Aorta (tissue), 5 donors: ENCODE measurements at places on chromosomes 1 and 21. TPM values are rescaled to one million over a fixed set of nuclear protein-coding genes. Genes with fewer than 3 reads are reported as not detected.

DTL gene
- polyA plus RNA-seq = not detected

DRAXIN gene
- not detected for polyA plus RNA-seq

DNASE2B gene
- polyA plus RNA-seq = 1.0 TPM

- DNase-seq = no peak
These were observed 93.8 kb downstream of the ROR1 start for GRCh38 chr1:63867429-63868176.

DNA sequence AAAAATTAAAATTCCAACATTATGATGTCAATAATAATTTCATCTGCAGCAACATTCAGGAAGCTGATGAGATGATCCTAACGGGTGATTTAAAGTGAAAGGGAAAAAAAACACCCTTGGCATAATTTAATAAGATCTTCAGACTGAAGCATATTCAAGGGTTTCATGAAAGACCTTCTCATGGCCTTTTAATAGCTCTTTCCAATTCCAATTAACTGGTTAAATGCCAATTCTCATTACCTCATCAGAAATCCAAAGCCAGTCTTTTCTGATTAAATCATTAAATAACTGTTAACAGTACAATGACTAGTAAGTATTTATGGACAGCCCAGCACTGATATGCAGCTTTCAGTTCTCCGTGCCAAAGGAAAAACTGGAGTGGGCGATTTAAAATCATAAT is 407.5 kb downstream of the SMYD3 start:
- no peak for DNase-seq

- DNase-seq = no peak
These were observed 14.3 kb downstream of the BTG3 start for GRCh38 chr21:17598437-17598836.

DNA sequence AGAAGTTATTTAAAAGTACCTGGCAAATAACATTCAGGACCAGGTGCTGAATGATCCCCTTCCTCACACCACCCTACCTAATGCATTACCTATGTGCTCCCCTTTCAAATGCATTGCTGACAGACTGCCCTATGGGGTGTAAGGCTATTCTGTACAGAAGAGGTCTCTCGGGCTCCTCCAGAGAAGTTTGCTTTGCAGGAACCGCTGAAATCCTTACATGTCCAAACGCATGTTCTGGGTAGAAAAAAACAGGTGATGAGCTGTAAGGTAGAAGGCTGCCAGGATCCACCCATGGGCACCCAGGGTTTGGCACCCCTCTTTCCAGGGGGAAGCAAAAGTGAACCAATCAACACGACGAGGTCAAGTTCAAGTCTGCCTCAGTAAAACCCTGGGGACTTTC is 58.3 kb upstream of the TARBP1 start:
- DNase-seq = no peak

GRCh38 chr1:112524986-112525385 is 16.2 kb downstream of the WNT2B start:
- DNase-seq = no peak

- no peak for DNase-seq
These were observed 13.0 kb upstream of the ST6GALNAC5 start for GRCh38 chr1:76854255-76854654.
